ENCODE measurements at places on chromosomes 2 and 18. TPM values are rescaled to one million over a fixed set of nuclear protein-coding genes. Genes with fewer than 3 reads are reported as not detected.

DNA sequence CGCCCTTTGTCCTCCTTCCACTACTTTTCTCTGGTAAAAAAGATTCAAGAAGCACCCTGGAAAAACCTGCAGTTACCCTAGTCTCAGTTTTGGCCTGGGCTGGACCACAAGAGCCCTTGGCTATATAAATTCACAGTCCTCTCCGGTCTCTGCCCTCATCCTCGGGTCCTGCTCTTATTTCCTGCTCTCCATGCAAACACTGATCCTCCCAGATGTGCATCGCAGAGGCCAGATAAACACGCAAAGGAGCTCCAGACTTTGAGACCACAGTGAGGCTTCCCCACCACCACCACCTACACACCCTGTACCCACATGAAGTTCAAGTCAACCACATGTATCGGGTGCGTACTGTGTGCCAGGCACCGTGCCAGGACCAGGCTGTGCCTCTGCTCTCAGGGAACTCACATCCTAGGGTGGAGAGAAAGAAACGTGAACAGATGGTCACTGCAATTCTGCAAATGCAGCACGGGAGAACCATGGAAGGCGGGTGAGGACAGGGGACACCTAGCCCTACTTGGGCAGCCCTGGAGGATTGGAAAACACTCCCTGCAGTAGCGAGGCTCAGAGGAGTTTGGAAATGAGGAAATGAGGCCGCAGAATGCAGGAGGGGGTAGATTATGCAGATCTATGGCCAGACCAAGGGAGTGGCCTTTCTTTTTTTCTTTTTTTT lies 7.4 kb downstream of the CTDSP1 start:
- DNase-seq, result peak; percentile 77

GRCh38 chr2:223056701-223057418 lies 4.9 kb downstream of the KCNE4 start:
- DNase-seq, result no peak

GRCh38 chr18:24227977-24228666 lies 89.3 kb downstream of the CABYR start:
- DNase-seq, result no peak

Gene DLX1
- not detected for total RNA-seq

Gene HNRNPA3
- total RNA-seq, result 251 TPM
